ENCODE measurements at places on chromosomes 2 and 18.

DNA sequence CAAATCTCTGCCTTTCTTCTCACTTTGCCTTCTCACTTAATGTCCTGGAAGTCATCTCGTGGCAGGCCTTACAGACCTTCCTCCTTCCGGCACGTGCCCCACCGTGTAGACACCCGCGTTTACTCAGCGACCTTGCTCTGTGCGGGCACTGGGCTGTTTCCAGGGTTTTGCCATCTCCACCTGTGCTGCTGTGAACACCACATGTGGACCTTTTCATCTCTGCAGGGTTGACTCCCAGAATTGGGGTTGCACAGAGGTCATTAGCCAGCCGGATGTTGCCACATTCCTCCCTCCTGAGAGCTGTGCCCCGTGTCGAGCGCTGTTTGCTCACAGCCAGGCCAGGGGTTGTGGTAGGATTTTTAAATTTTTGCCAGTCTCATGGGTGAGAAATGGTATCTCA lies 25.4 kb downstream of the KCNG2 start:
- DNase-seq: no peak

DNA sequence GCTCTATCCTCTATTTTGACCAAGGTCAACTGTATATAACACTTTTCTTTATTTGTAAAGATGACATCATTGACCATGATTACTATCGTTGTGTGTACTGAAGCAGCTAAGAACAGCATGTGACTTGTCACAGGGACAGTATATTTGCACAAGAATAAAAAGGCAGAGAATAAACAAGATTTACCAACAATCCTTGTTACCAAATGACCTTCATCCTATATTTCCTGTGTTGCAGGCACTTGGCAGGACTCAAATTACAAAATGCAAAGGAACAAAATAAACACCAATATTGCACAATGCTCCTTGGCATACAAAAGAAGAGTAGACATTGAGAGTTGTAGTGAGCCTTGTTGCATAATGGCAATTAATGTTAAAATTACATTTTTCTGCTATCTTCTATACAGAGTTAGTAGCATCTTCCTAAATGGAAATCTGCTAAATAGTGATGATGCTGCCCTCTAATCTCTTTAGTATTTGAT lies 61.8 kb downstream of the RFTN2 start:
- DNase-seq: no peak

DNA sequence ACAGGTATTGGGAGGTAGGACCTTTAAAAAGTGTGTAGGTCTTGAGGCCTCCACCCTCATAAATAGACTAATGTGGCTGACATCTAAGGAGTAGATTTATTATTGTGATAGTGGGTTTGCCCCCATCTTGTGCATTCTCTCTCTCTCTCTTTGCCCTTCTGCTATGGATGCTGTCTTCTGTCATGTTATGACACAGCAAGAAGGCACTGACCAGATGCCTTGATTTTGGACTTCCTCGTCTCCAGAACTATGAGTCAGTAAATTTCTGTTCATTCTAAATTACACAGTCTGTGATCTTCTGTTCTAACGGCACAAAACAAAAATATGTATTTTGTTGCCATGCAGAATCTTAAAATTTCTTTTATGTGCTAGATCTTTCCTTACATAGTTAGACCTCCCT lies 66.9 kb downstream of the ATAD2B start:
- no peak for DNase-seq

DNA sequence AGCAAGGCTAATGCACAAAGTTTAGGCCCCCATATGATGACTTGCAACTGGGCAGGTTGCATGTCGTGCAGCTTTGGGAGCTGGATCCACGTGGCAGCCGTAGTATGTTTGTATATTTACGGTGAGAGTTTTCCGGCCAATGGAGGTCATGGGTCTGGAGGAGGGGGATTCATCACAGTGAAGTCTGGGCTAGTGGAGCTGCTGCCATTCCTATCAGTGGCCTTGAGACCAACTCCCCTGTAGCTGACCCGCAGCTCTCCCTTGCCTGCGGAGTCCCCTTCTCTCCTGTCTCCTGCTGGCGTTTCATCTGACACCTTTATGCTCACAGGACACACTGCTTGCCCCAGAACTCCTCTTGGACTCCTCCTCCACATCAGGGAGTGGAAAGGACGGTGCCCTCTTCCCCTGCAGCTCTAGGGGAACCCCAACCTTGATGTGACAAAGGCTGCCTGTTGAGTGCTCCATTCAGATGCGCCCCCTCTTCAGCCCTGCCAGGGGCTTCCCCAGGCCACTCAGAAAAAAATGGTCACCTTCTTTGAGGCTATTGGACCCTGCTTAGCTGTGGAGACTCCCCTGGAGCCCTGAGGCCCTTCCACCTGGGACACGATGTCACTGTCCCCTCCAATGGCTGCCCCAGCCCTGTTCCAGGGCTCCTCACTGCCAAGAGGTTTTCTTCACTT lies 121.7 kb downstream of the PXDN start:
- DNase-seq: no peak

DNA sequence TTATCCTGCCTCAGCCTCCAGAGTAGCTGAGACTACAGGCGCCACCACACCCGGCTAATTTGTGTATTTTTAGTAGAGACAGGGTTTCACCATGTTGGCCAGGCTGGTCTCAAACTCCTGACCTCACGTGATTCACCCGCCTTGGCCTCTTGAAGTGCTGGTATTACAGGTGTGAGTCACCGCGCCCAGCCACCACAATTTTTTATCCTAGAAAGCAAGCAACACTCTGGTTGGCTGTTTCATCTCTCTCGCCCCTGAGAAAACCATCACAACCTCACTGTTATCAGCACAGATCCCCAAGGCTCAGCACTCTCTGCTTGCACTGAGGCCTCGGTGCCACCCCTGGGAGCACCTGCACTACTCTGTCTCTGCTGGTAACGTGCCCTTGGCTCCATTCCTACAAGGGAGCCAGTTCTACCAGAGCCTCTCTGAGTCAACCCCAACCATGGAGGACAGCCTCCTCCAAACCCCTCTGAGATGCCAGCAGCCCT lies 134.8 kb upstream of the AGAP1 start:
- no peak for DNase-seq

- DNase-seq: no peak
These were observed 66.9 kb downstream of the LTBP1 start for GRCh38 chr2:33013684-33014110.

GRCh38 chr18:59861009-59861408 lies 38.8 kb upstream of the PMAIP1 start:
- no peak for DNase-seq

DNA sequence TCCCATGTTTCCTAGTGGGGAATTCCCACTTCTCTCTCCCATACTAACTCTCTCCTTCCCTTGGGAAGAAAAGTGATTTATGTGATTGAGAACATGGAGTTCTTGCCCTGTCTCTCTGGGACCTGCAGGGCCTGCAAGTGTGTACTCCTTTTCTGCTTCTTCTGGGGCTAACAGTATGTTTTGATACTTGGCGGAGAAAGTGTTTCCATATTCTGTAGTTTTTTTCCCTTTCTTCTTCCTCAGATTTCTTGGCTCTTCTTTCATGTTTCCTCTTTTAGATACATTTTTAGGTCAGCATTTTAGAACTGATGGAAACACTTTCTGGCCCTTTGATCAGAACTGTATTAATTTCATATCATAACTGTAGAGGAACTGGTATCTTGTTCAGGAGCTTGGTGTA lies 352.2 kb downstream of the DLGAP1 start:
- no peak for DNase-seq

GRCh38 chr2:32877587-32878510 lies 68.9 kb upstream of the LTBP1 start:
- DNase-seq: no peak

GRCh38 chr18:74141667-74142066 lies 6.0 kb downstream of the FBXO15 start:
- DNase-seq: no peak

- DNase-seq: no peak
These were observed 75.8 kb downstream of the POLR1A start for GRCh38 chr2:86029873-86030272.

DNA sequence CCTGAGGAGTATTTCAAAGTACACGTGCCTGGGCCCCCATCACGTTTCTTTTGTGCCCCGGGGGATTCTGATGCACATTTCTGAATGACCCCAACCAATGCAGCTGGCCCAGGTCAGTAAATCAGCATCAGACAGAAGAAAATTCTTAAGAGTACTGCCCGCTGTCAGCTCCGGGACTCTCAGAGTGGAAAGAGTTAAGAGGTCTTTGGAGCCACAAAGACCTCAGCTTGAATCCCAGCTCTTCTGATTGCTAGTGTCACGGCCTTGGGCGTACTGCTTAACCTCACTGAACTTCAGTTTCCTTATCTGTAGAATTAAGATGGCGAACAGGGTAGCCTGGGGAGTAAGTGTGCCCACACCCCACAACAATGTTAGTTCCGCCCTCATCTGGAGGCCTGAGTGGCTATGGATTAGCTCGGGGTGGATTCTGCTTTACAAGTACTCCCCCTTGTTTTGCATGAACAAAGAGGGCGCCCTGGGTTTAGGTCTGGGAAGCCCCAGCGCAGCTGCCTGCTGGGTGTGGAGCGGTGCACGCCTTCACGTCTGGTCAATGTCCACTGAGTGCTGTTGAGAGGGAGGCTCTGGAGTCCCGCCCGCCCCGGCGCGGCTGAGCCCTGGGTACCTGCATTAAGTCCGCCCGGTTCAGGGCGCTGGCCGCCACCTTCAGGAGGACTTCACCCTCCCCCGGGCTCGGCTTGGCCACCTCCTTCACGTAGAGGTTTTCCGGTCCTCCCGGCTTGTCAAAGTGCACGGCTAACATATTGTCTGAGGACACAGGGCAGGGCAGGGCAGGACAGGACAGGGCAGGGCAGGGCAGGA lies 858 bp downstream of the TP53I3 start:
- peak; percentile 94 for DNase-seq

GRCh38 chr2:111121028-111121827 lies 514 bp downstream of the BCL2L11 start:
- DNase-seq: peak; percentile 62

- no peak for DNase-seq
These were observed 129.1 kb upstream of the LGALSL start for GRCh38 chr2:64324746-64325410.
